Activated T-helper 1 cell treated with anti-CD3 and anti-CD28 coated beads, Interleukin-2, amount 50 U/mL, for 16 hours (primary cell): ENCODE measurements at places on chromosomes 6 and 20.

GRCh38 chr6:124002377-124003081, 198.9 kb downstream of the NKAIN2 start:
- DNase-seq = no peak

GRCh38 chr6:37122861-37123260, 47.1 kb upstream of the PIM1 start:
- no peak for DNase-seq

DNA sequence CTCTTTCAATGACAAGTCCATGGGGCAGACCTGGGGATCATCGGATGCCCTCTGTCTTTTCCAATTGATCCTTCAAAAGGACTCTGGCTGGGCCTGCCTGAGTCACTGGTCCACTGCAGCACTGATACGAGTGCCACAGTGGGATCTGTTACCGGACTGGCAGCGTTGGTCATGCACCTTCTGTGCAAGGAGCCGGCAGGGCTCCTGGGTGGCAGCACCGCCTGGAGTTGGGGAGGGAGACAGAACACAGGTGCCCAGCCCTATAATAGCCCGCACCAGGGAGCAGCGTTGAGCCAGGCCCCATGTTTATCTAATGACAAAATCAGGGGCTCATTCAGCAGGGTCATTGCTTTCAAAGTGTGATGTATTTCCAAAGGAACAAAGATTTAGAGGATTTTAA, 64.2 kb upstream of the NXT1 start:
- no peak for DNase-seq

DNA sequence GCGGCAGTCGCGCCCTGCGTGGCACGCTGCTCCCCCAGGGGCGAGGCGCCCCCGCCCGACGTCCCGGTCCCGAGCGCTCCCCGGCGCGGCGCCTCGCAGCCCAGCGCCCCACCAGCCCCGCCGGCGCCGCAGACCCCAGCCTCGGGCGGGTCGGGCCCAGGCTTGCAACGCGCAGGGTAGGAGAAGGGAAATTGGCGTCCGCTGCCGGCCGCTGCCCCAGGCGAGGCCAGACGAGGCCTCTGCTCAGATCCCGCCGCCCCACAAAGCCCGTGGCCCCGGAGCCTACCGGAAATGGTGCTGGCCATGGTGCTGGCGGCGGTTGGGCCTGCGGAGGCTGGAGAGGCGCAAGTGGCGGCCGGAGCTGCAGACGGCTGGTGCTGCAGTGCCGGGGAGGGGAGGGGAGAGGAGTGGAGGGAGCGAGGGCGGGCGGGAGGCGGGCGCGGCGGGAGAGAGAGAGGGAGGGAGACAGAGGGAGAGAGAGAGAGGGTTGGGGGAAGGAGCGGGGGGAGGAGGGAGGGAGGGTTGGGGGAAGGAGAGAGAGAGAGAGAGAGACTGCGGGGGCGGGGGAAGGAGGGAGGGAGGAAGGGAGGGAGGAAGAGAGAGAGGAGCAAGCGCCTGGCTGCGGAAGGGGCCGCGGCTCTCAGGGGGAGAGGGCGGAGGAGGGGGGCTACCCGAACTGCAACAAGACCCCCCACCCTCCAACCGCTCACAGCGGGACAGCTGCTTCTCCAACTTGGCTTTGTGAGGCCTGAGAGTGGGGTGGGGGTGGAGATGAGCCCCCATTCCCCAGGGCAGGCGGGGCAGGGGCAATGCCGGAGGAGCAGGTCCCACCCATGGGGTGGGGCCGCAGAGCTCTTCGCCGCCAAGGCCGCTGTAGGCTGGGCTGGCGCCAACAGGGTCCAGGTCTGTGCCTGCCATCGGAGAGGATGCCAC, at the start of gene STMN3:
STMN3 (minus strand) TSS at position 384 of the 933 bp plus-strand sequence; CDS start at position 305, 79 bp downstream.
- peak; percentile 46 for DNase-seq

GRCh38 chr20:38144974-38145728, 19.9 kb downstream of the TGM2 start:
- DNase-seq = no peak

DNA sequence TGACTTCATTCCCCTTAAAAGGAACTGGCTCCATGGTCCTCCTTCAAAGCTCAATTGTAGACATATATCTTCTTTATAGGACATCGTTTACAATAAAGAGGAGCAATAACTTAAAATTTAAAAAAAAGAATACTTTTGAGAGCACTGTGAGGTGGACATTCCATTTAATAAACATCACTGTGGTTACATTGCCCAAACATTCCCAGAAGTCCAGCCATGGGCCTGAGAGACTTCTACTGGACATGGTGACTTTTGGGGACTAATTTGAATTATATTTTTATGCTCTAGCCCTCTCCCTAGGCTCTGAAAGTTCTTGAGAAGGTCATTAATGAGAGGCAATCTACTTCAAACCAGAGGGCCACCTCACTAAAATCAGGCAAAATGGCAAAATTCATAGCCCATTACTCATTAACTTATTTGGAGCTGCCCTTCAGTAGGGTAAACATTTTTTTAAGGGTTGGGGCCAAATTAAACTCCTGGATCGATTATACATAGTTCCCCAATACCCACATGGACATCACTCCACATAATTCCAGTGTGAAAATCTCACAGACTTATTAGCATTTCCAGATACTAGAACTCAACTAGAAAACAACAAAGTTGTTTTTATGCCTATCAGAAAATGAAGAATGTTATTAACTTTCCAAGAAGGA, 17.1 kb downstream of the ISM1 start:
- DNase-seq = no peak

DNA sequence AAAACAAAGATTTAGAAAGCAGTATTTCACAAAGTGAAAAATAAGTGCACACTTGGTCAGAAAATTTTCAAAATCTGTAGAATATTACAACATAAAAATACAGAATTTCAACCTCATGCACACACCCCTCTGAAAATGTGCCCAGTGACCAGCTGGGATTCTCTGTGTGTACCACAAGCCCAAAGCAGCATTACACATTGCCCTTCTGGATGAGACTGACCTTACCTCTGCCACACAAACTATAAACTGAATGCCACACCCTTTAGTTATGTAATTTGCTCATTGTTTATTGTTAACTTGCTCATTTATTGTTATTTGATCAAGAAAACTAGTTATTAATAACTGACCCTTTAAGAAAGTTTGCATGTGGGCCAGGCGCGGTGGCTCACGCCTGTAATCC, 303.0 kb downstream of the FOXC1 start:
- no peak for DNase-seq

DNA sequence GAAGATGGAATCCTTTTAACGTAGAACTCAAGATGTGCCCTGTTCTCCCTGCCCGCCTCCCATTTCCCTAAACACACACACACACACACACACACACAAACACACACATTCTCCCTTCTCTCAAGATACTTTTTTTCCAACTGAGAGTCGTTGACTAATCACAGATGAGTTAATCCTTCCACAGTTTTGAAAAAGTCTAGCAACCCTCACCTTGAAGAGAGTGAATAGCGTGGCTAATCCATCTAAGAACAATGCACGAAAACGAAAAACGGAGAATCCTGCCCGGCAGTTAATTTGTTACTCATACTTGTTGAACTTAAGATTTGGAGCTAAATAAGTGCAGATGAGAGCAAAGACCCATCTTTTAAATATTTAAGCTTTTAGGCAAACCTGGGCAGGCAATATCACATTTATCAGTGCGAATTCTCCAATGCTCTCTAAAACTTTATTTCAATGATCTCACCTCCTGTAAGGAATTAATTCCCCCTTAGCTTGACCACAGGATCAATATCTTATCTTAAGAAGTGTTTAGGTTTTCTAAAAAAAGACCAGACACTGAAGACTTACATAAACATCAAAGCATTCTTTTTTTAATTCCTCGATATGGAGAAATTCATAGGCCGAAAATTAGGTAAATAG, 1.1 kb downstream of the AGPAT4 start:
- no peak for DNase-seq
